Suppressor macrophage treated with lipopolysaccharide for 1 hour (primary cell): ENCODE measurements at places on chromosomes 3 and 15.

DNA sequence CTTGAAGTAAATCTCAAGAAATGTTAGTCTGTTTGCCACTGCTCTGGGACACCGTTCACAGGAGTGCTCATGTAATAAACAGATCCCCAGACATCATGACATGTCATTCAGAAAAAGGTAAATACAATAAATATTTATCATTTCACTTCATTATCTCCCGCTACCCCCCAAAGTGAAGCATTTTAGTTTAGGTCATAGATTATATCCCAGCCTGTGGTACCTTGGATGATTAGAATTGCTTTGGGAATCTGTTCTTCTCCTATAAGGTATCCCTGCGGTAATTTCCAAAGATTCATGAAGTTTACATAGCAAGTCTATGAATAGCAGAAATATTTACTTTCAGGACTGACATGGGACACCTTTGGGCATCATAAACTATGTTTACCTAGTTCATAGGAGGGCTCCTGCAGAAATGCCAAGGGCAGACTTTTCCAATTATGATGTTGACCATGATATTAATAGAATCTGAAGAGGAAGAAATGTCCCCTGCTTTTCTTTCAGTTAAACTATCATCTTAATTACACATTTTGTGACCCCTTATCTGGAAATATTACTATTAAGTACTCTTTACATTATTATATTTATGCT is 268.0 kb downstream of the NAALADL2 start:
- no peak for DNase-seq

- no peak for DNase-seq
Measured at GRCh38 chr3:105786241-105786640, 82.6 kb downstream of the CBLB start.

GRCh38 chr15:75198560-75199356 is 2.9 kb upstream of the C15orf39 start:
- peak; percentile 45 for DNase-seq

- no peak for DNase-seq
Measured at GRCh38 chr3:167780214-167780883, 44.8 kb downstream of the SERPINI1 start.

GRCh38 chr3:194035406-194036138 is 100.4 kb upstream of the HES1 start:
- no peak for DNase-seq

GRCh38 chr3:72782521-72782920 is 65.7 kb downstream of the SHQ1 start:
- no peak for DNase-seq

DNA sequence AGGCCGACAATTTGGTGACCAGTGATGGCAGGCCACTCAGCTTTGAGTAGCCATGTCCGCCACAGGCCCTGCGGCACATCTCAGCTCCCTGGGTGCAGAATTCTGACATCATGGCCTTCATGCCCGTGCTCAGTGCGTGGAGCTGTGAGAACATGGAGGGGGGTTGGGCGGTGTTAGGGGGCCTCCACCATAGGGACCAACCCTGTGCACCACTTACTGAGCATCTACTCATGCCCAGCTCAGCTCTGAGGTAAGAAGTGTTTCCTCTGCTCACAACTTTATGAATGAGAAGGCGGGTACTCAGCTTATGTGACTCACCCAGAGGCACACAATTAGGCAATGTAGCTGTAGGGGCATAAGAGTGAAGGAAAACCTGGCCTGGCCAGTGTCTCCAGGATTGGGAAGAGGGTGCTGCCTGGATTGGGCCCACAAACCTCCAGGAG is 10.5 kb downstream of the ACOX2 start:
- peak; percentile 93 for DNase-seq

DNA sequence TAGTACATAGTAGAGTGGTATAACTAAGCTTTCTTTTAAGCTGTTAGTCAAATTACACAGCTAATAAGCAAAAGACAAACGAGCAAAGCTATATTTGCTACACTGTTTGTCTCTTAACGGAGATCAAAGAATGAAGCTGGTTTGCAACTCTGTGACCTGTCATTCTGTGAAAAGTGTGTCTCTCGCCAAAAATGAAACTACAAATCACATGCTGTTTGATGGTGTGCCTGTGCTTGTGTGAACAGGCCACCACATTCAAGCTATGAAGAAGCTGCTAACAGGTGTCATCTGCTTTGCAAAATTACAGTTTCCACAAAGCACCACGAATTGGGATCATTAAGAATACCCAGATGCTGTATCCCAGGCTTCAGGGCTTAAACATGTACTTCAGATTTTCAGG is 667.8 kb upstream of the NAALADL2 start:
- DNase-seq = no peak

DNA sequence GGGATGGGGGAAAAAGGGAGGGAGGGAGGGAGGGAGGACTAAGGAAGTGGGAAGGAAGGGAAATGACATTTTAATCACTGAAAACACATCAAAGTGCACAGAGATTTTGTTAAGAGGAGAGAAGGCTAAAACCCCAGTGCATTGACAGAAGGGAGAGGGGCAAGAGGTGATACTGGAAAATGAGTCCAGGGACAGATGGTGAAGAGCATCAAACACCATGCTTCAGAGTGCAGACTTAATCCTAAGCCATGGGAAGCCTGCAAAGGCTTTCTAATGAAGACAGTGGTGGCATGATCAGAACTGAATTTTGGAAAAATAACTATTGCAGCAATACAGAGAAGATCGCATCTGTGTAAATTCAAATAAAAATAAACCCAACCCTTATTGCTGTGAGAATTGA is 41.8 kb downstream of the HGD start:
- no peak for DNase-seq

DNA sequence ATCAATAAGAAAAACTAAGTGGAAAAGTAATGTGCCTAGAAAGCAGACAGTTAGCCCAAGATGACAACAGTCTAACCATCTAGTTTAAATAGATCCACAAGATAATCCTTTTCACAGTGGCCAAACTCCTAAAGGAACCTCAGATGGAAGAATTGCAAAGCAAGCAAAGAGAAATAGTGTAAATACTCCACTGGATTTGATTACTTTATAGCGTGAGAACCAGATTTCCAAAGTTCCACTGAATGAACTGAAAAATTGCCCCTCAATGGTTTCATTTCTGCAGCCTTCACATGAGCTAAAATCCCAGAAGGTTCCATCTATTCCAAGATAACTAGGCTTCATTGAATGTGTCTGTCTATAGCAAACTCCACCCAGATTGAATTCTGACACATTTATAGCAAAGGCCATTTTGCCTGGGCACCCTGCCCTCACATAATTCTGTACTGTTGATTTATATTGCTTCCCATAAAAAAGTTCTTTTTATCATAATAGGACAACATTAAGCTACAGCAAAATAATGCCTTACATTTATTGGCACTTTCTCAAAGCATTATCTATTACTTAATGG is 129.7 kb upstream of the THBS1 start:
- DNase-seq = no peak

DNA sequence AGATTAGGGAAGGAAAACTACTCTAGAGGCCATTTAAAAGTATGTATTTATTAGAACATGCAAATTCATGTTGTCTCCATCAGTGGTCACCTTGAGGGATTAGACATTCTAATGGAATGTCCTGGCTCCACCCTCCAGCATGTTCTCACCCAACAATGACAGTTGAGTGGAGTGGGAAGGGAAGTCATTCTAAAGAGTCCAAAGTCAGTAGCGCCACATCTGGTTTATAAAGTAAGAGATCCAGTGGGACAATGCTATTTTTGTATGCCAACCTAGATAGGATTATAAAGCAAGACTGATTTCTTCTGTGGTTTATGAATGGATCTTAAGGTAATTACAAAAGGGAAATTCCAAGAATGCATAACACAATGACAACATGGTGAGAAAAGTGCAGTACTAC is 33.3 kb downstream of the SLC24A1 start:
- DNase-seq = no peak

- no peak for DNase-seq
Measured at GRCh38 chr3:158140396-158140795, 30.5 kb downstream of the RSRC1 start.

GRCh38 chr3:179503640-179504039 is 52.4 kb upstream of the GNB4 start:
- DNase-seq = no peak

GRCh38 chr3:18902081-18902793 is 246.1 kb upstream of the KCNH8 start:
- no peak for DNase-seq

- DNase-seq = peak; percentile 65
Measured at GRCh38 chr15:95259513-95259912, 1028.2 kb downstream of the MCTP2 start.

DNA sequence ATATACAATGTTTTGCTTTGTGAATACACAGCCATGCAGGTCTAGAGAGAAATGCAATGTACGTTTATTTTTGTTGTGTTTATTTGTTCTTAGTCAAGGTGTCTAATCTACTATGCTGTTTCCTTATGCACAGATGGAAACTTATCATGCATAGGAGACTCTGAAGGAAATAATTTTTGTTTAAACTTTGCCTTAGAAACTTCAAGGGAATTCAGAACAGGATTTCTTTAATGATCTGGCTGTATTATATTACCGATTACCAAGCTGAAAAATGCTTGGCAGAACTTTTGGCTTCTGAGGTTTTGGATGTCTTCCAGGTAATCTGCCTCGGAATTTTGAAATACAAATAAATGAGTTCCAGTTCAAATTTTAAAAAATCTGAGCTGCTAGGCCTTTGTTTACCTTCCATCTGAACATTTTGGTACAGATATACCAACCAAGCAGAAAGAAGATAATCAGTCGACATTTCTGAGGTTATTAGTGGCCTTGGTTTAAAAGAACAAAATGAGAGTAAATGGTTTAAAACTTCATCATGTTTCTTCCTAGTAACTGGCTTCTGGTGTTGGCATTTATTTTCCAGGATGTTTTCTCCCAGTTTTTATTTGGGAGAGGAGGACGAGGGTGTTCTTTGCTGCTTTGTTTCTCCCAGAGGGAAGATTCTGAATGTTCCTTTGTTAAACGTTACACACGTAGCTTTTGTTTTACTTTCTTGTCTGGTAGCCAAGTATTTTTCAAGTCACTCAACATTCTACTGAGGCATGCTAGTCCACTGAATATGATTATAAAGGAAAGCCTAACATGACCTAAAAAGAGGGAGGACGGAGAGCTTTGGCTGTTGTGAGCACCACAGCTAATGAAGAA is 421.8 kb upstream of the TBL1XR1 start:
- DNase-seq = no peak

GRCh38 chr3:177776661-177777101 is 579.4 kb upstream of the TBL1XR1 start:
- DNase-seq = no peak

- DNase-seq = no peak
Measured at GRCh38 chr3:119228373-119229145, 12.1 kb downstream of the B4GALT4 start.

DNA sequence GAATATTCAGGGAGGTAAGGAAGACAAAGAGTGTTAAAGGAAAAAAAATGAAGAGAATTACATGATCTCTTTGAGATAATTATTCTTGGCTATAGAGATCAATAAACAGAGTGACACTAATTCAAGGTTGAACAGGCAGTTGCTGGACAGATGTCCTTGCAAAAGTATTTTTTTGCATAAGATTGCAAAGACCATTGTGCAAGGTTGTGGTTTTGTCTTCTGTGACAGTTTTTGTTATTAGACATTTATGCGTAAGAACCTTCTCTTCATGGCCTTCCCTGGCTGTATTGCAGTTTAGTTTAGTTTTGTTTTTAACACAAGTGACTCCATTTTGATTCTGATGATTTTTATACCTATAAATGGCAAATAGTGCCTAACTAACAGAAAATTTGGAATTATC is 682.8 kb upstream of the ARPP21 start:
- DNase-seq = no peak

DNA sequence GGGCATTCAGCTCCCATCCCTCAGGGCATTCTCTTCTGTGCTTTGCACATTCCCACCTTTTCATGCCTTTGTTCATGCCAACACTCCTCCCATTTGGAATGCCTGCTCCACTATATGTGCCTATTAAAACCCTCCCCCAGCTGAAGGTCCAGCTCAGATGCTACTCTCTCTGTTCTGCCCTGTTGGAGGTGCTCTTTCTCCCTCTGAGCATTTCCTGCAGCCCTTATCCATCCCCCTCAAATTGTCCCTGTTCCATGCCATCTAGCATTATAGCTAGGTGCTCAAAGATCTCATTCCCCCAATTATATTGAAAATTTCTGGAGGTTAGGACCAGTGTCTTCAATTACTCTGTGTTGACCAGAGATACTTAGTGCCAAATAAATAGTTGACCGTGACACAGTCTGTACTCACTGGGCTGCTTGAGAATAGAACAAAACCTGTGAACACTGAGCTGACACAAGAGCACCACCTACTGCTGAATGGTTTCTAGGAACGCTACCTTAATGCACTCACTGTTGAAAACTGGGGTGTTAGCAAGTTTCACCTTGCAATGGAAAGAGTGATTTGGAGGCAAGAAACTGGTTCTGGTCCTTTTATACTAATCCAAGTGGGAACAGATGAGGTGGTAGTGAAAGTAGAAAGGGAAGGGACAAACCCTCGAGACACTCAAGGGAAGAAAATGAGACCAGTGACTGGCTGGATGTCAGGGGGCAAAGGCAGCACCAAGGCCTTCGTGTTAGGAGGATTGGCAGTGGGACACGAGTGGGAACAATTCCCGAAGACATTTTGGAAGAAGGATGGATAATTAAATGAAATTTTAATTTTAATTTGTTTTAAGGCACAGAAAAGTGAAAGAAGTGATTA is 289.8 kb upstream of the ROPN1 start:
- DNase-seq = peak; percentile 41

- no peak for DNase-seq
Measured at GRCh38 chr3:114756506-114757279, 390.4 kb downstream of the ZBTB20 start.
